ENCODE measurements at places on chromosomes 6 and 20.

GRCh38 chr6:155706341-155706740 is 250.7 kb upstream of the NOX3 start:
- DNase-seq = no peak

DNA sequence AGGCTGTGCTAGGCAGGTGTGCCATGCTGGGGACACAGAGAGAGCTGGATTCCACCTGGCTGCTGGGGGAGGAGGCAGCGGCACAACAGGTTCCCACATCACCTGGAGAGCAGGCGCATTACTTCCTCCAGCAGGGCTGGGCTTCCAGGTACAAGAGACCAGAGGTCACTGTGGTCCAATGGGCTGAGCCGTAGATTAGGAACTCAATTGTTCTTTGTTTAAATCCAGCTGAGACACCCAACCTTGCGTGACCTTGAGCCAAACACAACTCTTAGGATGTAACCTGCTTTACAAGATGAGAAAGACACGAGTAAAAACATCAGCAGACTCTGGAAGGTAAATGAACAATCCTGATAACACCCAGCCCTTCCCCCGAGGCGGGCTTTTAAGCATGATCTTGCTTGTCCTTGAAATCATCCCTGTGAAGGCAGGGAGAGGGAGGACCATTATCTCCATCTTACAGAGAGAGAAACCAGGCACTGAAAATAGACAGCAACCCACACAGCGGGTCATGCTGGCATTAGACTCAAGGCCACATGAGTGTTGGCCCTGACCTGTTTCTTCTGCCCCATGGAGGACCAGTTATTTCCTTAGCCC is 216.5 kb upstream of the RREB1 start:
- DNase-seq = no peak

DNA sequence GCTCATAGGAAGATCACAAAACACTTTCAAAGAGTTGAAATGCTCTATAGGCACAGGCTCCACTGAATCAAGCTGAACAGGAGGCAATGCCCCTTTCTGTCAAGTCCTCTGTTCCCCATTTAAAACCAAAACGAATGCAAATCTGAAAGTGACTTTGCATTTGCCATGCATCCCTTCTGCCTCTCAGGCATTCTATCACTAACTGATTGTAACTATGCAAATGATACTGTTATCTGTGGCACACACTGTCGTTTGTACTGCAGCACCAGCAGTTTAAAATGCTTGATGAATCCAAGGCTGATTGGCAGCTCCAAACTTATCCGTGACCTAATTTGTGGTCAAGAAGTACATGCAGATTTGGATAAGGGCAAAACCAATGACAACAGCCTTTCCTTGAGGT is 1067.5 kb upstream of the MAP3K7 start:
- peak; percentile 35 for DNase-seq

DNA sequence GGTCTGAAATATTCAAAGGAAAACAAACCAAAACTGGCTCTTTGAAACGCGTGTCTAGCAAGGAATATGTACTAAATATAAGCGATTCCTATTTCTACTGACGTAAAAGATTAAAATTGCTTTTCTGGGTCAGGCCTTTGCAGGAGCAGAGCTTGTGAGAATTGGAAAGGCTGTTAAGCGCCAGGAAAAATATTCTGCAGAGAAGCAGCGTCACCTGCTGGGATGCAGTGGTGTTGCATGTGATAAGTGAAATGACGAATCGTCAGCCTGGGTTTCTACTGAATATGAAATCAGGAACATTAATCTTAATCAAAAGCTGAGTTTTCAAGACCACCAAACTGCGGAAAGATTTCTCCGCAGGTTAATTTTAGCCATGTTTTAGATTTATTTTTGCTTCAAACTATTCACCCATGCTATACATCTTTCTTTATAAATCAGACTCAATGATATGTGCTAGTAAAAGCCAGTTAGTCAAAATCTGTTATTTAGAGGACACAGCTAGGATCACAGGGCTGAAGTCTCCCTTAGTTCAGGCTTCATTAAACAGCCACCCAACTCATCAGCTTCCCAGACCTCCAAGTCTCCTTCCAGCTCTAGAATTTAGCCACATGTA is 67.4 kb downstream of the ALDH8A1 start:
- DNase-seq = no peak

- no peak for DNase-seq
These were observed 789.8 kb upstream of the MAP3K7 start for GRCh38 chr6:91376686-91377085.

DNA sequence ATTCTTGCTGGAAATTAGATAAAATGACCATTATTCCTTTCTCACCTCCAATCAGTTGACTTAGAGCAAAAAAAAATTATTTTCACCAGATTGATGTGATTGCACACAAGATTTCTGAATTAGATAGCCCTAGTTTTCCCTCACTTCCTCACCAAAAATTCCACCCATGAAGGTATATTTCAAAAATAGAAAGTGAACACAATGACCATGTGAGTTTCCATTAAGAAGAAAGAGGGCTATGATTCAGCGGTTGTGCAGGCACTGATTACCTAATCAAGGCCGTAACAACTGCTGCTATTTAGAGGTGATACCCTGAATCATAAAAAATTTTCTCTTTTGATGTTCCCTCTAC is 19.5 kb upstream of the RALGAPA2 start:
- DNase-seq = no peak

- DNase-seq = no peak
These were observed 163.1 kb downstream of the IBTK start for GRCh38 chr6:82084324-82084920.

GRCh38 chr6:29793036-29793356 is 34.6 kb upstream of the HLA-G start:
- no peak for DNase-seq

GRCh38 chr6:3822747-3823445 is 26.3 kb upstream of the FAM50B start:
- no peak for DNase-seq

GRCh38 chr6:115091461-115091860 is 748.6 kb upstream of the HS3ST5 start:
- no peak for DNase-seq

DNA sequence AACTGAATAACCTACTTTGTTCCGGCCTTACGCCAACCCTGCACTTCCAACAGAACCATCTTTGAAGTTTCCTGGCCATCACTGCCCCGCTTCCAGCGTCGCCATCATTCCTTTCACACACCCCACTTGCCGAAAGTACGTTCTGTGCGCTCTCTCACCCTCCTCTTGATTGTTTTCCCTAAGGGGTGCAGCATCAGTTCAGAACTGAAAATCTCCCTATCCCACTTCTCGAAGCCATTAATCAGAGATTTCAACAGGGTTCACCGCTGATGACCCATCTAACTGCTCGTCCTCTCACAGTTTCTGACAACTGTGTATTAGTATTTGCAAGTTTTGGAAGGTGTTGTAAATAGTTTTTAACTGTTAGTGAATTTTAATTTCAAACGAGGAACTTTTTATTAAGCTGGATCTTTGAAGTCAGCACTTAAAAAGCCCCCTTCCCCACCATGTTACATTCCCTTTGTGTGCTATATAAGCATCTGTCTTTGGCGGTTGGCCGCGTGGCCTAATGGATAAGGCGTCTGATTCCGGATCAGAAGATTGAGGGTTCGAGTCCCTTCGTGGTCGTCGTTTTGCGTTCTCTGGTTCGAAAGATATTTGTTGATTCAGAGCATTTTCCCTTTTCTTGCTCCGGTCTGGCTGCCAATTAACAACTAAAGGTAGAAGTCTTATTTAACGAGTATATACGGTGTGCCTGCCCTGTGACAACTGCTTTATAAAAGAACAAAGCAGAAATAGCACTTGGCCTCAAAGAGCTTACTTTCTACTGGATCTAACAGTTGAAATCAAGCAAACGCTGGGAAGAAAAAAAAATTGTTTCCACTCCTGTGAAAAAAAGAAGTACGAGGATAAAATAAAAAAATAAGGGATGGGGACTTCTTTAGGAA is 42.6 kb downstream of the TRIM27 start:
- peak; percentile 43 for DNase-seq

DNA sequence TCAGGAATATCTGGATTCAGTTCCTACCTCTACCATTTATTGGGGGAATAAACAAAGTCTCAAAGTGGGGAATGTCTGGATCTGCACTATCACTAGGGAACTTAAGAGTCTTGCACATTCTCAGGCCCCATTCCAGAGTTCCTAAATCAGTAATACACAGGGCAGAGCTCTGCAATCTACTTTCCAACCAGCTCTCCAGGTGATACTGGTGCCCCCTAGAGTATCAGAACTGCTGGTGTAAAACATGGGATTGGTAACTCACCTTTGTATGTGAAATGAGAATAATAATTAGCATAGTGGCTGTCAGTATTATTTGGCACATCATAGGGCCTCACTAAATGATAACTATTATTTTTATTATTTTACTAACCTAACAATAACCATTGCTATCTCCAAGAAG is 278.8 kb upstream of the IMPG1 start:
- DNase-seq = no peak

GRCh38 chr20:59955131-59955796 is 3.0 kb upstream of the CDH26 start:
- no peak for DNase-seq

DNA sequence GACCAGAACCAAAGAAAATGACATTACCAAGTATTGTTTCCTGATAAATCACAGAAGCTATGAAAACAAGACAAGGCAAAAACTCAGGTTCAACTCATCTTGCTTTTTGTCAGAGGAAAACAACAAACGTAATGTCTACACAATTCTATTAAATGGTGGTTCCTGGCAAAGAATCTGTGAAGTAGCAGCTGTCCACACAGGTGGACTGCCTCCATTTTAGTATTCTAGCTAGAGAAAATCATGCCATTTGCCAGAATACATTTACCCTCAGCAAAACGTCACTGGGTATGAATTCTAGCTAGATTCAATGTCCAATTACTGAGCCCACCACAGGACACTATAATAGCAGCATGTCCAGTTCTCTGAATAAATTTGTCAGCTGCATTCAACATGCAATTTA is 125.4 kb downstream of the ADGRB3 start:
- no peak for DNase-seq

DNA sequence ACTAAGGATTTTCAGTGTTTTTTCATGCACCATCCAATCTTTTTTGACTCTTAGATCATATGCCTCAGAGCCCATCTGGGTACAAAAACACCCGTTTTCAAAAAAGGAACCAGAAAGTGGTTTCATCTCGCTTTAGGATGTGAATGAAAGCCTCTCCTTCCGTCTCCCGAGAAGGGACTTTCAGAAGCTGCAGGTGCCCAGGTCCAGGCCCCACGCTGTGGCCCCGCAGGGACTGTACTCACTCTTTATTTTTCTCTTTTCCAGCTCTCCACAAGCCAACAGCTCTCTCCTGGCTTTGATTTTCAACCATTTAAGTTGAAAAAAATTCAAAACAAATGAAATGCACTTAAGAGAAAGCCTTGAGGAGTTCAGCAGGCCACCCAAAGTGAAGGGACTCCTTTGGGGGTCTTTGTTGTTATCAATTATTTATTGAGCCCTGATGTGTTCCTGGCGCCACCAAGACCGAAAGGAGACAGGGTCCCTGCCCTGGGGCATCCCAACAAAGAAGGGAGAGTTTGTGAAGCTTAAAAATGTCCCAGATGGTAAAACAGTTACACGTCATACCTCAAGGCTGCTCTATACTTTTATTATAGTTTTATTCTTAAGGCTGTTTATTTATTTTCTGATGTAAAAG is 467.3 kb downstream of the PREX1 start:
- no peak for DNase-seq

GRCh38 chr6:47106216-47106615 is 64.1 kb upstream of the ADGRF1 start:
- DNase-seq = no peak

- DNase-seq = no peak
These were observed 42.2 kb upstream of the STXBP5 start for GRCh38 chr6:147161974-147162495.

DNA sequence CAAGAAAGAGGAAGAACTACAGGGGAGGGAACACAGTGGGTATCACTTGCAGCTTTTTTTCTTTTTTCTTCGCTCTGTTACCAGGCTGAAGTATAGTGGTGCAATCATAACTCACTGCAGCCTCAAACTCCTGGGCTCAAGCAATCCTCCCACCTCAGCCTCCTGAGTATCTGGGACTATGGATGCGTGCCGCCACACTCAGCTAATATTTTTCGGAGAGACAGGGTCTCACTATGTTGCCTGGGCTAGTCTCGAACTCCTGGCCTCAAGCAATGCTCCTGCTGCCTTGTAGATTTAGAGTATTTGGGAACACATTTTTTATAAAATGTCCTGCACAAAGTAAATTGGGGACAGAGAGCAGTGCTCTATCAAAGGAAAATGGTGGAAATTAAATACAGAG is 28.3 kb downstream of the PARD6B start:
- no peak for DNase-seq

- no peak for DNase-seq
These were observed 5.5 kb downstream of the MANBAL start for GRCh38 chr20:37295001-37295400.

DNA sequence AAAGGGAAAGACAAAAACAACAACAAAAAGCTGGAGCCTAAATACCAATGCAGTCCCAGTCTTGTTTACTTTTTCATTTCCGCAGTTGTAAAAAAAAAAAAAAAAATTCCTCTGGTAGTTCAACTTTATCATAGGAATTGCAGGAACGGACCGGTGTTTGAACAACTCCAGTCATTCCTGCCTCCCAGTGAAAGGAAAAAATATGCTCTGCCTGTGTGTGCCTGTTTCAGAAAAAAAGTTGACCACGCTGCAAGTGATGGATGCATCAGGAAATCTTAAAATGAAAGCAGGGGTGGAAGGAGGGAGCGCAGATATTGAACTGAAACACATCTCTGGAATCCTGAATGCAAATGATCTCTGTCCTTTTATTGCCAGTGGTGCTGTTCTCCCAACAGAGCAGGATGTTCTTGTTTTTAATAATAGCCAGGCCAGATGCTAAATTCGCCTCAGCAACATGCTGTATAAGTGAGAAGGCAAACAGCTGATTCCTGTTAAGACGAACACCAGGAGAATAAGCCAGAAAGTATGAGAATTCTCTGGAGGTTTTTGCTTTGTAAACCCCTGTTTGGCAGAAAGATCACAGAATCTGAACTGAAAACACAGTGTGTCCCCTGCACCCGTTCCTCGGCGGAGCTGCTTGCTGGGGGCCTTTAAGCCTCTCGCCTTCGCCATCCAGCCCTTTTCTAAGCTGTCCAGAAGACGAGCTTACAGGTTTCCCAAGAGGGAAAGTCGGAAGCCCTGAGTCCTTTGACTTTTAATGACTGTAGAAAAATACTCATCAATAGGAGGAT is 178.4 kb upstream of the SUPT3H start:
- DNase-seq = no peak

DNA sequence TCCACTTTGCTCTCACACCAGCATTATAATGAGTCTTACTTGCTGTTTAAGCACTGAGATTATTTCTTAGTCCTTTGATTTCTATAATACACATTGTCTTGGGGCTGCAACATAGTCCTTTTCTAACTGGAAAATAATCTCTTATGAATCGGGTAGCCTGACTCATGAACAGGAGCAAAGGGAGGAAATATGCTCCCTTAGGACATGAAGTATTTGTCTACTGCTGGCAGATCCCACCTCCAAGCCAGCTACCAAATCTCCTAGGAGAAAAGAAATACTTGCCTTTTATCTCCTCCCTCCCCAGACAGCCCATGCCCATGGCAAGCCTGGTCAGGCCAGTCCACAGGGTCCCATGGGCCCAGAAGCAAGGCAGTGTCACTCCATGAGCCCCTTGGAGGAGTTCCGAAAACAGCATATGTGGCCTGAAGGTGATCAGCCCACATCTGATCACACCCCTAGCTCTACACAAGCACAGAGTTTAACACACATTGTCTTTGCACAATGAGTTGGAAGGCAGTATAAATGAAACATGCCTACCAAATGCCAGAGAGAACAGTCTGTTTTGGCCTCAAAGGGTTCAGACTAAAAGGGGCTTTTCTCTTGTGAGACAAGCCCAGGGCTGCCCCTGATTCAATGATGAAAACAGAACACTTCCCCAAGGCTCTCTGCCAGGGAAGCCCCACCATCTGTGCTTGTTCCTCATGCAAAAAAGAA is 37.1 kb upstream of the SLC4A11 start:
- no peak for DNase-seq

- no peak for DNase-seq
These were observed 11.6 kb upstream of the STX16 start for GRCh38 chr20:58639182-58640146.
